ENCODE measurements at places on chromosomes 3 and 15. TPM values are rescaled to one million over a fixed set of nuclear protein-coding genes. Genes with fewer than 3 reads are reported as not detected.

The FOXB1 gene
- total RNA-seq = 11.8 TPM

The WDR49 gene
- not detected for total RNA-seq

The CCDC32 gene
- 34.0 TPM for total RNA-seq

DNA sequence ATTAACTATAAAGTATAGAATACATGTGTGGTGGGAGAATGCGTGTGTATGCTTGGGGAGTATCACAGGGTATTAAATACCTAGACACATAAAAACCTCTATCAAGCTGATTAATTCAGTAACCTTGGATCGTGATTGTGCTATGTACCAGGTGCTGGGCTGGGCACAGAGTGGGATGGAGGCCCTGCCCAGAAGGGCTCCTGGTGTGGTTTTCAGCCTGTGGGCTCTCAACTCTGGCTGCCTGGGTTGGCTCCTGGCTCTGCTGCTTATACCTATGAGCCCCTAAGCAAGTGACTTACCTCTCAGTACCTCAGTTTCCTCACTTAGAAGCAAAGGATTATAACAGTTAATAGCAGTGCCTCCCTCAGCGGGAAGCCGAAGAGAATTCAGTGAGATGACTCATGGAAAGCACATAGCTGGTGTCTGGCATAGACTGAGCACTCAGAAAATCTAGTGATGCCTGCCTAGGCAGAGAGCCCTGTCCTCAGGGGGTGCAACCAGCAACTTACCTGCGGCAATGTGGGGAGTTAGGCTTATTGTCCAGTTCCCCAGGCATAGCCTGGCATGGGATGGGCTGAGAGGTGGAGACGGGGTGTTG, 90.6 kb upstream of the MYZAP start:
- DNase-seq = no peak

GRCh38 chr3:142574665-142575064, 3.9 kb downstream of the ATR start:
- no peak for DNase-seq

DNA sequence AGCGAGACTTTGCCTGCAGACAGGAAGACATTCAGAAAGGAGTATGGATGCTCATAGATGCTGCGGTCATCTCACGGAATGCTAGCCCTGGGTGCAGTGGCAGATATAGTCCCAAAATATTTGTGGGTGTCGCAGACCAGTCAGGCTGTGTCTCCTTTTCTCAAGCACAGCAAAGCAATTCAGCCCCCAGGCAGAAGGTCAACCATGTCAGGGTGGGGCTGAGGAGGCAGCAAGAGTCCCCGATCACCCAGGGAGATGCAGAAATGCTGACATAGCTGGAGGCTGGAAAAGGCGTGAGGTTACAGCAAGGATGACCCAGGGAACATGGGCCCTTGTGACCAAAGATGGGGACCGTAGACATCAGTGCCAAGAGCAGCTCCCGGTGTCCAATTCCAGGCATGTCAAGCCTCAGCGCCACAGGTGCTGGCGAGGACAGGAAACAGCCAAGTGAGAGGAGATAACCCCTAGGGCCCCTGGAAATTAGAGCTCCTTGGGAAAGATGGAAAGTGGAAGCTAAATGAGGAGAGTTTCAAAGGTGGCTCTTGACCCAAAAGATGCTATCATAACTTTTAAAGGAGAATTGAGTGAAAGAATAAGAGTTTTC, 81.2 kb upstream of the ABHD17C start:
- no peak for DNase-seq

DNA sequence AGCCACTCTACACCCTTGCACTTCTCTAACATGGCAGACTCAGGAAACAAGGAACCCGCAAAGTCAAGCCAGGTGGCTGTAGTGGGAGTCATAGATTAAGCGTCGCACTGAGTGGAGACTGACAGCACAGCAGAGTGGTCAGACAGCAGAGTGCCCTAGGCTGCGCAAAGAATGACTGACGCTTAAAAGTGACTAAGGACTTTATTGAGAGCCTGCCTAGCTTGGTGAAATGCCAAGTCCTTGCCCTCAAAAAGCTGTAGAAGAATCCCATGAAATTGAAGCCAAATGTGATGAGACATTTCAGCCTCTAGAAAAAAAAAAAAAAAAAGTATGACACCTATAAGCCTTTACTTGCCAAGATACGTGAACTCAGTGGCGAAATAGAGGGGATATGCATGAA, 30.2 kb downstream of the NCEH1 start:
- DNase-seq = no peak

- no peak for DNase-seq
These were observed 28.3 kb downstream of the STARD5 start for GRCh38 chr15:81295486-81296121.

DNA sequence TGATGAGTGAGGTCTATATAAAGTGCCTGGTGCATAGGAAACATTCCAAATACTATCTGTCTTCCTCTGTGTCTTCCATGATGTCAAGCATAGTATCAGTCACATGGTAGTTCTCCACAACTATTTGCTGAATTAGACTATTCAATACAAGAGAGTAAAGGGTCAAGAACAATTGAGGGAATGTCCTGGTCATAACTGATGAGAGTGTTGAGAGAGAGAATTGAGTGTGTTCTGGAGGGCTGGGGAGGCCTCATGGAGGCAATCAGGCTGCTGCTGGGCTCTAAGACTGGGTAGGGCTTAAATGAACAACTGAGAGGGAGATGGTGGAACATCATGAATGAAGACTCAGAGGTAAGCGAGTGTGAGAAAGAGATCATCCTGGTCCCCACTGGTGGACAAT, 433.7 kb upstream of the ONECUT1 start:
- DNase-seq = no peak

- no peak for DNase-seq
These were observed 45.4 kb downstream of the LIPC start for GRCh38 chr15:58477170-58477569.
